ENCODE measurements at places on chromosomes 4 and X.

- DNase-seq: no peak
Measured at GRCh38 chrX:30597216-30598012, 19.8 kb upstream of the TASL start.

DNA sequence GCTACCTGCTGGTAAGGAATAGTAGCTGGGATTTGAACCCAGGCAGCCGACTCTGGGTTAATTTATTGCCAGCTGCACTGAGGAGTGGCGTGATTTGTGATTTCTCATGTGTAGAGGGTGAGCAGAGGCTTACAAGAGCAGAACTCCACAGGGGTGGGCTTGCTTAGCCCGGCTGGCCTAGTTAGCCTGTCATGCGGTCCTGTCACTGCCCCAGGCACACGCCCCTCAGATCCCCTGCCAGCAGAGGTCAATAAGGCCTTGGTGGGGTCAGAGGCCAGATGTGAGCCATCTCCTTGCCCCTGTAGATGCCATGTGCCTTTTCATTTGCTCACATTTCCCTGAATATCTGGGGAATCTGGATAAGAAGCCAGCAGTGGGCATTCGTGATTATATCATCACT, 13.4 kb downstream of the NSDHL start:
- DNase-seq: no peak

DNA sequence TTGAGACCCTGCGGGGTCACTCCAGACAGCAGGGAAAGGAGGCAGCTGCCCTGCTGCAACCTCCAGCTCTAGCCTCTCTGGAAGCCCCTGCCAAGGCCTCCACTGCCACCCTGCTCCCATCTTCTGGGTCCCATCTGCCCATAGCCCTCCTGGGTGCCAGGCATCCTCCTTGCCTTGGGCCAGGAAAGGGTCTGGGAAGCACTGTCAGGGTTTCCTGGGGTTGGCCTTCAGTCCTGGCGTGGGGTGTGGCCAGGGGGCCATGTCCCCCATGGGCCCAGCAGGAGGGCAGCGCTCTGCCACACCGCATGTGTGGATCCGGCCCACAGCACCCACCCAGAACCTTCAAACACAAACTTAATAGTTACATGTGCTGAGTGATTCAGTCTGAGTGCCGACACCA, 3.4 kb upstream of the CPLX1 start:
- DNase-seq: no peak

DNA sequence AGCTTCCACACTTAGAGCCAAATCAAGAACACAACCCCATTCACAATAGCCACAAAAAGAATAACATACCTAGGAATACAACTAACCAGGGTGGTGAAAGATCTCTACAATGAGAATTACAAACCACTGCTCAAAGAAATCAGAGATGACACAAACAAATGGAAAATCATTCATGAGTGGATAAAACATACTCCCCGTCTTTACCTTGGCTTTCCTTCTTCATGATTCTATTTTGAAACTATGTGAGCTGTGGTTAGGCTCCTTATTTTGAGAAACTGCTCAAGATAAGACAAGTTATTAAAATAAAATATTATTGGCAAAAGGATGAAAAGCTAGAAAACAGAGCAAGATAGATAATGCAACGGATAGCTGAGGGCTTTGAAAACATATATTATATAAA, 598.1 kb upstream of the FAT1 start:
- no peak for DNase-seq

GRCh38 chrX:4844376-4844775, 1130.9 kb upstream of the PRKX start:
- no peak for DNase-seq

DNA sequence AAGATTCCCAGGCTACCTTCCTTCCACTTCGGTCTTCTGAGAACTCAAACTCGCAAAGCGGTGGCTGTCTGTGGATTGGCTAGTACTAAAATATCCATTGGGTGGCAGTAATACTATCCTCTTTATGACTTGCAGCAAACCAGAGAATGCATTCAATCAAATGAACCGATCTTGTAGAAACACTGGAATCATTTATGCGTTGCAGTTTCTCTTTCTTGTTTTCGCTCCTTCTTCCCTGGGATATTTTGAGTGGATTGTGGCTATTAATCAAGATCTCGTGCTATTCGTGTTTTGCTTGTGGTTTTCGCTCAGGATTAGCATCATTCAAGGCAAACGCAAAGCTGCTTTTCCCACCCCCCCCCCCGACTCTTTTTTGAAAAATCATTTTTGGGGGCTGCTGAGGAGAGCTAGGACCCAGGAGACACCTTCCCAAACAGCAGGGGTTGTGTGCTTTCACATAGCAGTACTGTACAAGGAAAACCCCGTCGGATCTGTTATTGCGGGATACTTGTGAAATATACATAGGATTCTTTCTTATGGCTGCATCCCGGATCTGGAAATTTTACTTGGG, at the start of gene IL1RAPL1:
Gene IL1RAPL1 (plus strand): TSS at position 466 of the 571 bp plus-strand sequence.
- DNase-seq: no peak

DNA sequence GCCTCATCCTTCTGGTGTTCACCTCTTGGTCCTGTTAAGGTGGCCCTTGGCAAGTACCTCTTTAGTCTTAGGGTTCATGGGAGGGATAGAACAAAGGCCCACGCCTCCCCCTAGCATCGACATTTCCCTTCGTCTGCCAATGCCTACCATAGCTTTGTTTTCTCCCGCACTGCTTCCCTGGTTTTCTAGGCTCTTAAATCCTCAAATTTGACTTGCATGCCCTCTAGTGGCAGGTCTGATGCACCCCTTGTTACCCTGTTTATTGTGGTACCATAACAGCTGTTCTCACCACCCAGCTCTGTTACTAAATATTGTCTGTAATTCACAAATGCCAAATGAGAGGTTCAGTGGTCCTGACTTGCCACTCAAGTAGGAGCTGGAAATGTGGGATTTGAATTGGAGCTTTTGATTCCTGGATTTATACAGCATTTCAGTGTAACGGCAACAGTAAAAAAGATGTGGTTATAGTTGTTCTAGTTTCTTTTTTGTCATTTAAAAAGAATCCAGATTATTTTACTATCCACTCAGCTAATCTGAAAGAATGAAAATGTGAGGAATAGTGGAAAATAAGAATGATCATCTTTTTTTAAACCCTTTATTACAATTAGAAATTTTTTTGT, 100.1 kb downstream of the REPS2 start:
- DNase-seq: peak; percentile 21

DNA sequence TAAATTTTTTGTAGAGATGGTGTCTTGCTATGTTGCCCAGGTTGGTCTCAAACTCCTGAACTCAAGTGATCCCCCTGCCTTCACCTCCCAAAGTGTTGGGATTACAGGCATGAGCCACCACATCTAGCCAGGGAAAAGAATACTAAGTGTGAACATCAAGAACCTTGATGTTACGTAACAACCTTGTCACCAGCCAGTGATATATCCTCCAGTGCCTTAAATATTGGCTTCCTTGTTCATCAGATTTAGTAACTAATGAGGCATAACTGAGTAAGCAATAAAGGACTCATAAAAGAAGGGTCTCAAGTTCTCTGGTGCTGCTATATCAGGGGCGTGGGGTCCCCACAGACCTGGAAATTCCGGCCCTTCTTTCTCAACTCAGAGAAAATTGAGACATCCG, 60.5 kb upstream of the ENPEP start:
- DNase-seq: no peak

GRCh38 chr4:92299152-92299551, 4.6 kb upstream of the GRID2 start:
- DNase-seq: no peak

DNA sequence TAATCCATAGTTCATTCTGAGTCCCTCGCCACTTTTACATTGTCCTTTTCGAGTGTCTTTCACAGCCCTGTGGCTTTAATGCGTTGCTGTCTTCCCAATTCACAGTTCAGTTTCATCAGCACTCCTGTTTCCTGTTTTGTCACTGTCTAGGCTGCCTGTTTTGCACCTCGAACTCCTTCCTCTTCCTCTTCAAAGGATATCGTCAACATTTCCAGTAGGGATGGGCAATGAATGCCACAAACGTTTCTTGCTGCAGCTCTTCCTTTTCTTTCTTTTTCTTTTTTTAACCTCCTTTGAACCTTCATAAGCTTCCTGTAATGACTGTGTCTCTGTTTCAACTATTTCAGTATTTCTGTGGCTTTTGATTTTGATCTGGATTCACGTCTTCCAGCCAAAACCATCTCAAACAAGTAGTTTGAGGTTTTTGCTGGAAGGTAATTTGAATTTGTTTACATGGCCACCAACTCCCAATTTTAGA, 105.4 kb downstream of the ANXA3 start:
- DNase-seq: no peak

Data from activated CD8-positive, alpha-beta memory T cell treated with anti-CD3 and anti-CD28 coated beads, Interleukin-2, amount 50 U/mL, for 4 hours (primary cell).